Astrocyte (in vitro differentiated cells and primary cell): ENCODE measurements at places on chromosomes 12 and 14. TPM values are rescaled to one million over a fixed set of nuclear protein-coding genes. Genes with fewer than 3 reads are reported as not detected.
A peak's percentile ranks its signal among the peaks of the same experiment; 100 is the strongest.

DNA sequence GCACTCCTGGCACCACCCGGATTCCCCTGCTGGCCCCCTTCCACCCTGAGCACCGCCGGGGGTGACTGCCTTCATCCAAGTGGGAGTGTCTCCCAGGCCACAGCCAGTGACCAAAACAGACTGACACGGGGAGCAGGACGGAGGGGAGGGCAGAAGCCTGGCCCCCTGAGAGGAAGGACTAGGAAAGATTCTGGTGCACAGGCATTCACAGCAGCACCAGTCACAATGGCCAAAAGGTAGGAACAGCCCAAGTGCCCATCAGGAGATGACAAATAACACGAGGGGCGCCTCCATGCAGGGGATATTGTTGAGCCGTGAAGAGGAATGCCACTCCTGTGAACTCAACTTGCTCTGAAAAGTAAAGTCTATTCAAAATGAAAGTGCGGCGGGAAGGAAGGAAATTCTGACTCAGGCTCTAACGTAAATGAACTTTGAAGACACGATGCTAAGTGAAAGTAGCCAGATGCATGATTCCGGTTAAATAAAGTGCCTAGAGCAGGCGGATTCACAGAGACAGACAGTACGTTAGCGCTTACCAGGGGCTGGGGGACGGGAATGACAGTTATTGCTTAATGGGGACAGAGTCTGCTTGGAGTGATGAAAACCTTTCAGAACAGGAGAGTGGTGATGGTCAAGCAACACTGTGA is 146.1 kb upstream of the NCOR2 start:
- DNase-seq, result peak; percentile 93

GRCh38 chr12:24198936-24199671 is 249.6 kb upstream of the SOX5 start:
- DNase-seq, result peak; percentile 81

GRCh38 chr12:15699886-15700285 is 89.3 kb downstream of the EPS8 start:
- DNase-seq, result no peak

- peak; percentile 1 for DNase-seq
Measured at GRCh38 chr12:68042212-68042699, 53.0 kb downstream of the IFNG-AS1 start.

DNA sequence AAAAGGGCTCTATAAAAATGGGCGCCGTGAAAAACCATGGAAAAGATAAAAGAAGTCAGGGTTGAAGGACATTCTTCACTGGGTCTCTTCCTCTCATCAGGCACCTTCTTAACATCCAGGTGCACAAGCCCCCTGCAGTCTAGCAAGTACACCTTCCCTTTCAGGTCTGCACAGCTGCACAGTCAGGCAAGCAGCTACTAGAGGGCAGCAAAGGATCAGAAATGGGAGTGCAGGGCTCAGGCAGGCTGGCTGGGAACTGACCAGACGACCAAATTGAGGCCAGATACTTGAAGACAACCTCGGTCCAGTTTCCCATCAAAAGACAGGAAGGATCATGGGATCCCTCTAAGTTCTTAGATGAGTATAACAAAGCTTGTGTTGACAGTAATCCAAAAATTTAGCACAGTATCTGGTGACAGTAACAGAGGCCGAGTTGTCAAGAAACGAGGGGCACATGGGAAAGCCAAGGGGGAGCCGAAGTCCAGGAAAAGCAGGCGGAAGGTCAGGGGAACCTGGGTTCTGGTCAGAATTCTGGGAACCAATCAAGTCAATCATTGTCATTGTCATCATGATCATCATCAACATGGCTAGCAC is 10.1 kb upstream of the GRIP1 start:
- DNase-seq, result no peak

SERPINA10 gene
- not detected in 2 replicates for total RNA-seq

- no peak for DNase-seq
Measured at GRCh38 chr12:53061404-53062010, 11.6 kb downstream of the TNS2 start.

DNA sequence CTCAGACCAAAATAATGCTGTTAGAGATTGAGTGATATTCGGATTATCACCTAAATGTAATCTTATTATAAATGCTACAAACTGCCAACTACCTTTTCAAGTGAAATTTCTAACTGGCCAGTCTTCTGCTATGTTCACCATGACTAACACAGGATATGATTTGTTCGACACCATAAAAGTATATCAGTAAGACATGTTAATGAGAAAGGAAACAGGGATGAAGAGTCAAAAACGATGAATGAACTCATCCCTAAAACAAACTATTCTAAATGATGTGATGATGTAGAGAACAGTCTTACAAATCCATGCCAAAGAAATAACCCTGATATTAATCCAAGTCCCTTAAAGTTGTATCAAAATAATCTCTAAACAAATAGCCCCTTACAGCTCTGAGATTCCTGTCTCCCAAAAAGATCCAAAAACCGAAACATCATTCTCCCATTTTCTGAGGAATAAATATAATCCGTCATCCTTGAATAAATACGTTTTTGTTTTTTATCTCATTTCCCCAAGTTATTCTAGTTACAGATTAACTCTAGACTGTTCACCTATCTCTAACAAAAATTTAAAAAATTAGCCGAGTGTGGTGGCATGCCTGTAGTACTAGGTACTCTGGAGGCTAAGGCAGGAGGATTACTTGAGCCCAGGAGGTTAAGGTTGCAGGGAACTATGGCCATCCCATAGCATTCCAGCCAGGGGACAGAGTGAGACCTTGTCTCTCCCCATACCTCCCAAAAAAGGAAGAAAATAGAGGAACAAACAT is 9.1 kb downstream of the SCAF11 start:
- DNase-seq, result no peak

DNA sequence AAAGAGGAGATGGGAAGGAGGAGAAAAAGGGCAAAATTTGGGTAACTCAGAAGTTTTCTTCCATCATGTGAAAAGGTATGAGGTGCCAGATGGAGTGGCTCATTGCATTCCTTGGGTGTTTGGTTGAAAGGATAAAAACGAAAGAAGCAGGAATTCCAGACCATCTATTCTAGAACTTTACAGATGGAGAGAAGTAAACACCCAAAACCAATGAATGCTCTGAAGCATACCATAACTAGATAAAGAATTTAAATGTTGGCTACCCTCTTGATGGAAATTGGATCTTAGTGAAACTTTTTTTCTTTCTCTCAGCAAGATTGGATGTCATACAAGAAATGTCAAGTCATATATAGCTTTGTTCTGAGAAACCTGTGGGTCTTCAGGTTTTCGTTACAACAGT is 175.6 kb upstream of the FAR2 start:
- peak; percentile 76 for DNase-seq

CLEC6A gene
- not detected in 2 replicates for total RNA-seq

- DNase-seq, result peak; percentile 44
Measured at GRCh38 chr14:91925001-91925726, 22.3 kb downstream of the FBLN5 start.

DNA sequence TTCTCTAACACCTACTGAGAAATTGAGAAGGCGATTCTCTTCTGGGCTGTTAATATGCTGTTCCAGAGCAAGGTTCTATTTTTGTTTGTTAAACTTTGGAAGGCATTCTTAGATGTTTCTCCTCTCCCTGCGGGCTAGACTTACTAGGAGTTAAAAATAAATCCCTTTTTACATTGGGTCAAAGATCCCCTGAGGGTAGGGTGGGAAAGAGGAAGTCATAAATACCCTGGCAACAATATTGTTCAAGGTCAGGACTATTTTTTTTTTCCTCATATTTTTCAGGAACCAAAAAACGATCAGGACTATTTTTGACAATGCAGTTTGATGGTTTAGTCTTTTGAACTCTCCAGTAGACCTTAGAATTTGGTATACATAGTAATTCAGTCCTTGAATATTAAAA is 12.0 kb upstream of the SLC2A14 start:
- DNase-seq, result no peak

DNA sequence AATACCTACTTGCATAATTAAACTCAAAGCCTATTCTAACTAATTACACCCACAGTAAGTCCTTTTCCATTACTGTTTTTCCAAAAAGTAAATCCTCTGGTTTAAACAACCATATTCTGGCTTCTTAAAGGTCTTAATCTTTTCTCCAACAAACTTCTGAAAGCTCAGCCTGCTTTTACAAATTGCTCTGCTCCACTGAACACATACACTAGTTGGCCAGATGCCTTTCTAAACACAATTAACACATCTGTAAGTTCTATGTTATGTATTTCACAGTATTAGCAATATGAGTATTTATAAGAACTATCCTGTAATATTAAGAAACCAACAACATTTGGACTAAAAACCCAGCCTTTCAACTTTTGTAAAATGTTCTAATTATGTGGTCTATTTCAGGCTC is 30.1 kb downstream of the PTPRB start:
- DNase-seq, result no peak

DNA sequence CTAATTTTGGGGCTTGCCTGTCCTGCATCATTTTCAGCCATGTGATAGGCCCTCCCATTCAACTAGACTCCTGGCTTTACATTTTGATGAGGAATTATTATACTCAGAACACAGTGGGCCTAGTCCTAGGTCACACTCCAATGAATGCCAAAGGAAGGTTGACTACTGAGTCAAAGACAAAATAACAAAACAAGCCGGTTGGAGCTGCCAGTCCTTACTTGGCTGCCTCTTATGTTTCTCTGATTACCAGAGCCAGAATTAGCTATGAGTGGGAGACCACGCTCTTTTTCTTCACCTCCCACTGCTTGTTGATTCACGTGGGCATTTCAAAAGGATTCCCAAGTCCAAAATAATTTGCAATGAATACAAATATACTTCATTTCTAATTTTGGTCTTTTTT is 78.1 kb upstream of the USP44 start:
- no peak for DNase-seq

GRCh38 chr12:118190266-118190665 is 54.3 kb downstream of the PEBP1 start:
- peak; percentile 38 for DNase-seq

LALBA gene
- total RNA-seq, result not detected in 2 replicates

INHBC gene
- not detected in 2 replicates for total RNA-seq

DNA sequence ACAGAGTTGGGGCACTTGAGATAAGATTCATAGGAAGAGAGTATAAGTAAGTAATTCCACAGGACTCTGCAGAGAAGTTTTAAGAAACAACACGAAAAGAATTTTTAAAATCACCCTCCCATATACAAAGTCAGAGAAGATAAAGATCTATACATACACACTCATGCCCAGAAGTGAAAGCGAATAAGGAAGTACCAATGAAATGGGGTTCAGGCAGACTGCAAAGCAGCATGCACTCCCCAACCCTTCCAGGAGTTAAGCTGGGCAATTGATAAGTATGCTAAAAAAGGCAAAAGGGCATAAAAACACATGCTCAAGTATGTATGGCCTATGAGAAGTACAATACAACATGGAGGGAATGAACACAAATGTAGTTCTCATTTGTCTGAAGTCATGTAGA is 246.2 kb upstream of the GRIP1 start:
- DNase-seq, result no peak

DNA sequence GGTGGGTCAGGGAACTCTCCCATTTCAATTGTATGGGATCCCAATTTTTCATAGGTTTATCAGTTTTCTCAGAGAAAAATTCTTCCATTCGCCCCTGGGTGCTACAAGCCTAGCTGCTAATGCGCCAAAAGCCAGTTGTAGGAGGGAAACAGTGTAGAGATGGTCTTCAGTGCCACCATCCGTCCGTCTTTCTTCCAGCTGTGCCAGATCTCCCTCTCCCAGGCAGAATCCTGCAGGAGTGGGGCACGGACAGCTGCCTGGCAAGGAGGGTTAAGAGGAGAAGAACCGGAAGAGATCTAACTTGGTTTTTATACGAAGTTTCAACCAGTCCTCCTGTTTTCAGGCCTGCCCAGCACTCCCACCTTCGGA is 38.9 kb upstream of the FUT8 start:
- DNase-seq, result no peak

PLCZ1 gene
- total RNA-seq, result not detected in 2 replicates

CSRP2 gene
- 247 and 265 TPM in 2 replicates for total RNA-seq

GRCh38 chr12:50110762-50111351 is 1.2 kb upstream of the COX14 start:
- no peak for DNase-seq

DNA sequence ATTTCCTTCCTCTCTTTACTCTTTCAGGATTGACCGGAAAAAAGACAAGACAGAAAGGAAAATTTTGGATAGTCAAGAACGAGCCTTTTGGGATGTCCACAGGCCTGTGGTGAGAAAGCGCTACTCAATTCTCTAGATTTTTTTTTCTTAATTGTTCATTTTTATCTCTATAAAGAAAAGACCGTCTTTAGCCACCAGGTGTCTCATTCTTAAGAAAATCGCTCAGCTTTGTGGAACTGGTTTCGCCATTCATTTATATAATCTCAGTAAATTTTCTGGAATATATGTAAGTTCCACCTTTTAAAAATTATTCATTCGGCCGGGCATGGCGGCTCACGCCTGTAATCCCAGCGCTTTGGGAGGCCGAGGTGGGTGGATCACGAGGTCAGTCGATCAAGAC is 421.1 kb downstream of the DPF3 start:
- DNase-seq, result no peak

GRCh38 chr14:53683229-53683628 is 273.4 kb downstream of the BMP4 start:
- DNase-seq, result no peak

- no peak for DNase-seq
Measured at GRCh38 chr12:131552492-131552863, 158.4 kb upstream of the SFSWAP start.

GRCh38 chr12:124856132-124856841 is 7.4 kb downstream of the SCARB1 start:
- DNase-seq, result no peak

DNA sequence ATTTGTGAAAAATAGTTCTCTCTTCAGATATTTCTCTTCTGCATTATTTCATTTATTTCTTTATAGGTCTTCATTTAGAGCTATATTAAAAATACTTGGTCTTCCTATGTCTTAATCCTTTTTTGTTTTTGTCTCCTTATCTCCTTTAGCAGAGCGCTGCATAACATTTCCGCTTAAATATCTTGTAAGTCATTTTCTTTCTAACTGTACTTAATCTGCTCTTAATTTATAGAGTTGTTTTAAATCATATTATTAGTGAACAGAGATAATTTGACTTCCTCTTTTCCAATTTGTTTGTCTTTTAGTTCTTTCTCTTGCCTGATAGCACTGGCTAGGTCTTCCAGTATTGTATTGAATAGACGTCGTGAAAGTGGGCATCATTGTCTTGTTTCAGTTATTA is 18.0 kb downstream of the LUM start:
- no peak for DNase-seq
